ENCODE measurements at places on chromosomes 5 and 9.
A peak's percentile ranks its signal among the peaks of the same experiment; 100 is the strongest.

- no peak for DNase-seq
Measured at GRCh38 chr5:4576908-4577307, 563.2 kb upstream of the ADAMTS16 start.

- DNase-seq = no peak
Measured at GRCh38 chr5:179909224-179909623, 1.5 kb upstream of the TBC1D9B start.

GRCh38 chr9:16744394-16744793 is 126.1 kb downstream of the BNC2 start:
- DNase-seq = peak; percentile 86

- DNase-seq = no peak
Measured at GRCh38 chr5:110738503-110738811, 350 bp upstream of the SLC25A46 start.

GRCh38 chr9:116937361-116937760 is 250.3 kb downstream of the TRIM32 start:
- no peak for DNase-seq

- peak; percentile 83 for DNase-seq
Measured at GRCh38 chr5:57176350-57176857, 2.5 kb downstream of the GPBP1 start.

DNA sequence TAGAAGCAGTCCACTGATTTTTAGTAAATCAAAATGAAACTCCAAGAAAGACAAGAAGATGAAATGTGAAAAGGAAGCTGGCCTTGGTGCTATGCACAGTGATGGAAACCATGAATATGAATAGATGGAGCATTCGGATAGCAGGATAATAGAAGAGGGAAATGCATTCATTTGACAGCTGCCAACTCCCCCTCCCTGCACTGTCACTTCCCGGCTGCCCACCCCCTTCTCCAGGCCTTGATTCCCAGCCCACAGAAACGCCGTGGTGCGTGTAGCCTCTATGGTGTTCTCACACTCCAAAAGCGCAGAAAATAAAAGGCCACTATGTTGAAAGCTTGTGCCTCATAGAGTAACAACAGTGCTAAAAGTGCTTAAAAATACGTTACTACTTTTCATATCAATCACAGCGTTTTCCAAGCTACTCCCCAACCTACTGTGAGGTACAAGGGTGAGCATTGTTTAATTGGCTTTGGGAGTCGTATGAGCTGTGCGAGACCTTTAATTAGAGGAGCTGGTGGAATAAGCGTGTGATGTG is 26.1 kb upstream of the IFNK start:
- no peak for DNase-seq
